GM04503 (cell line): ENCODE measurements at places on chromosomes 16 and 17.

- no peak for DNase-seq
Observed at GRCh38 chr16:48155926-48156789, at the start of gene ABCC12. Gene ABCC12, minus strand, starts transcription at chr16:48155993. Its CDS starts 9,569 bp downstream, at chr16:48146424.

- no peak for DNase-seq
Observed at GRCh38 chr16:77944631-77945030, 77.7 kb upstream of the CLEC3A start.

DNA sequence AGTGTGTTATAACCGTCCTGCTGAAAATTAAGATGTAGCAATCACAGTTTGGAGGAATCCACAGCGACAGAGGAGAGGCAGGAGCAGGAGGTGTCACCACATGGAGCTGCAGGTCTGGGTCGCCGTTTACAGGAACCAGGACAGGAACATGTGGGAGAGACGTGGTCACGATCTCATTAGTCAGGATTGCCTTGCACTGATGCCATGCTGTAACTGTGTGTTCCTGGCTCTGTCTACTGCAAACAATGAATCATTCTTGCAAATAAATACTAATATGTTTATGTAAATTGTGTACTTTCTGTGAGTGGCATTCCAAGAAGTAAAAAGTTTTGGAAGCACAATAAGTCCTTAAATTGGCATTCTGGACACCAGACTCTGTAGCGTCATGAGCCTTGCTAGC, 271.8 kb downstream of the CPPED1 start:
- peak; percentile 12 for DNase-seq

GRCh38 chr17:82937411-82938371, 97.9 kb upstream of the ZNF750 start:
- no peak for DNase-seq

DNA sequence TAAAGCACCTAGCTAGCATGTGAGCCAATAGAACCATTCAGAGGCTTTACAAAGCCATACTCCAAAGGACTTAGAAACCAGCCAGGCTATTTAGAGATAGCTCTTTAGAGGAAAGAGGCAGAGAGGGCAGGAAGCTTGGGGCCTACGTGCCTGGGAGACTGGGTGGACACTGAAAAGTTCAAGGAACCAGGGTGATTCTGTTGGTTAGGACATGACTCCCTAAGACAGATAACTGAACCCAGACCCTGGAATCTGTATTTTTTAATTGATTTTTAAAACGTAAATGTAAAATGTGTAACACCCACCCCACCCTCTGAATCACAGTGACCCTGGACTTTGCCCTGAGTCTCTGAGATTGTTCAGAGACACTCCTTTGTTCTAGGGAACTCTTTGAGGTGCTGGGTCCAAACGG, 16.1 kb upstream of the GNA13 start:
- DNase-seq: no peak

- DNase-seq: no peak
Observed at GRCh38 chr17:6218333-6218732, 148.2 kb downstream of the WSCD1 start.

DNA sequence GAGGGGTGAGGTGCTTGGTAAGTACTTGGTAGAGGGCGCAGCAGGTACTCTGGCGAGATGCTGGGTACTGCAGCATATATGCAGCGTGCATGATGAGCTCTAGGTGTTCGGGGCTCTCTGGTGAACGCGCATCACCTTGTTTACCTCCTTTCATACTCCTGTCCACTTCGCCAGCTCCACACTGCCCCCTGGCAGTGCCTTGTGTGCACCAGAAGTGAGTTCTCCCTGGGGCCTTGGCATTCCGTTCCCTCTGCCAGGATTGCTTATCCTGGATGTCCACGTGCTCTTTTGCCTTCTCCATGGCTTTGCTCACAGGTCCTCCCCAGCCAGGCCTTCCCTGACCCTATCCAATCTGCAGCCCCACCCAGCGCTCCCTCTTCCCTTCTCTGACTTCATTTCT, 154.2 kb downstream of the MRM1 start:
- no peak for DNase-seq

- DNase-seq: no peak
Observed at GRCh38 chr16:55642611-55643010, 13.2 kb upstream of the SLC6A2 start.

GRCh38 chr17:55040611-55041010, 72.0 kb downstream of the STXBP4 start:
- no peak for DNase-seq

DNA sequence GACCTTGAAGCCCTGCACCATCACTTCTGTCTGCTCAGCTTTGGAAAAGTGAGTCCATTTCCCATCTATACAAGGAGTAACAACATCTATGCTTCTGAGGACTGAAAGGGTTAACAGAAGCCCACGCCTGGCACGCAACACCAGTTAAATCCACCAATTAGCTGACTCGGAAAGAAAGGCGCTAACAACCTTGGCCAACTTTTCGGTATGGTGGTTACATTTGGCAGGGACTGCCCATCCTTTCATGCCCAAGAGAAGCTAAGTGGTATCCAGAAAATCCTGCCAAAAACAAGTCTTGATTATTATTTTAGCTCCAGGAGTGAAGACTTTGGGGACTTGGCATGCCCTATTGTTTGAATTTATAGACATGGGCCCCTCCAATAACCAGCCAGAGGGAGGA, 202.3 kb upstream of the RPL38 start:
- no peak for DNase-seq

DNA sequence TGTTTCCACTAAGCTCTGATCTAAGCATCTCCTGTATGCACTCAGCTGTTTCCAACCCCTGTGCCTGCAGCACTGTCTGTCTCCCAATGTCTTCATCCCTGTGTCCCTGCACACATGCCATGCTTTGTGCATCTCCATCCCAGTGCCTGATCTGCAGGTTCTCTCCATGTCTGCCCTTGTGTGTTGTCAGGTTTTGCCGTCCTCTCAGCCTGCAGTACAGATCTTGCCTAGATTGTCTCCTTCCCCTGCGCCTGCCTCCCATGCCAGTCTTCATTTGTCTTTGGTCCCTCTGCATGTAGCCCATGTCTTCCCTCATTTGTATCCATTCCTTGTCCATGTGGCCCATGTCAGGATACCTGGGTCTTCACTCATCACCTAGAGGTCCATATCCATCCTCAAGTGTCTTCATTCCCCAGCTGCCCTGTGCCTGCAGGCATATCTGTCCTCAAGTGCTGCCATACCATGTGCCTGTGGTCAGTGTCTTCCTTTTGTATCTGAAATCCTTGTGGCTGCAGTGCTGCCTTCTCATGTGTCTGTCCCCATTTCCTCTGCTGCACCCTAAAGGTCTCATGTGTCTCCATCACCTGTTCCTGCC, 71.5 kb downstream of the TNFRSF13B start:
- DNase-seq: no peak

DNA sequence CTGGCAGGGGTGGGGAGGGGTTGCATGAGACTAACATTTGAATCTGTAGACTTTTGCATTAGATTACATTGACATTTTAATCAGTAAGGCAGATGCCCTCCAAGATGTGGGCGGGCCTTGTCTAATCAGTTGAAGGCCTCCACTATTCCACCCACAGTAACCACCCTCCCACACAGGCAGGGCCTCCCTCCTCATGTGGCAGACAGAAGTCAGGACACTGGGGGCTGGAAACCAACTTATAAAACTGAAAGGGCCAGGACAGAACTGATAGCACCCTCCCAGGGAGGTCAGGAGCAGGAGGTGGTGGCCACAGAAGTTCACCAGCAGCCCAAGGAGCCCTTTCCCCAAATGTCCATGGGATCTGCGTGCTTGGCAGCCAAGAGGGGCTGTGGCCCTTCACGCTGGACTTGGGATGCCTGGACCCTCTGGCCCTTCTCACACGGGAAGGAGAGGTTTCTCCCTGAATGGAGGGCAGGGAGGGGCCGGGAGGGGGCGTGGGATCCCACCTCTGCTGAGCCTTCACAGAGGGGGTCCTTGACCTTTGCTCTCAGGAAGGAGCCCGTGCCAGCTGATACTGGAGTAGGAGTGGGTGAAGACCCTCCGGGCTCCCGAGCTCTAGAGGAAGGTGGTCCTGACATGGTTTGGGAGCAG, 4.6 kb downstream of the PYCR1 start:
- DNase-seq: no peak

GRCh38 chr16:85166281-85166680, 54.0 kb upstream of the CIBAR2 start:
- no peak for DNase-seq

GRCh38 chr16:66991545-66992077, 3.2 kb downstream of the CES4A start:
- no peak for DNase-seq

GRCh38 chr17:63032142-63032541, 66.1 kb downstream of the TANC2 start:
- DNase-seq: no peak

GRCh38 chr17:22272363-22273146, 580.2 kb downstream of the KCNJ18 start:
- no peak for DNase-seq

GRCh38 chr16:2096853-2097595, 38.7 kb downstream of the PKD1 start:
- DNase-seq: no peak

GRCh38 chr17:78013683-78014467, 55.4 kb downstream of the TNRC6C start:
- DNase-seq: no peak

DNA sequence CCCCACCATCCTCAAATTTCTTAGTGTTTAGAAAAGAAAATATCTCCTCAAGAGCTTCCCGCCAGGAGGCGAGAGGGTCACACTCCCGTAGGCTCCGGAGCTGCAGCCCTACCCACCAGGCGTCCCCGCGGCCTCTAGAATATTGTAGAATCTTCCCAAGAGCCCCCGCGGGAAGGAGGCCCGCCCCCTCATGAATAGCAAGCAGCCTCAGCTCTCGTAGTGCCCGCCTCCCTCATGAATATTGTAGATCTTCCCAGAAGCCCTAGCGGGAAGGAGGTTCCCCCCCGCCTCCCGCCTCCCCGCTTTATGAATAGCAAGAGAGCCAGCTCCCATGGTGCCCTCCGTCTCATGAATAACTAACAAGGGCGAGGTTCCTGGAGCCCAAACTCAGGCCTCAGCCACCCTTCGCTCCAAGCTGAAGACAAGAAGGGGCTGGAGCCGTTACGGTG, at the start of gene FBXO47:
Gene FBXO47, minus strand, starts transcription at position 114 of the 449 bp plus-strand sequence. CDS start 4,378 bp downstream, outside the sequence.
- peak; percentile 70 for DNase-seq

- DNase-seq: no peak
Observed at GRCh38 chr17:81681672-81682071, 1.9 kb downstream of the ARL16 start.

- peak; percentile 10 for DNase-seq
Observed at GRCh38 chr17:13114601-13115031, 96.8 kb upstream of the ELAC2 start.

DNA sequence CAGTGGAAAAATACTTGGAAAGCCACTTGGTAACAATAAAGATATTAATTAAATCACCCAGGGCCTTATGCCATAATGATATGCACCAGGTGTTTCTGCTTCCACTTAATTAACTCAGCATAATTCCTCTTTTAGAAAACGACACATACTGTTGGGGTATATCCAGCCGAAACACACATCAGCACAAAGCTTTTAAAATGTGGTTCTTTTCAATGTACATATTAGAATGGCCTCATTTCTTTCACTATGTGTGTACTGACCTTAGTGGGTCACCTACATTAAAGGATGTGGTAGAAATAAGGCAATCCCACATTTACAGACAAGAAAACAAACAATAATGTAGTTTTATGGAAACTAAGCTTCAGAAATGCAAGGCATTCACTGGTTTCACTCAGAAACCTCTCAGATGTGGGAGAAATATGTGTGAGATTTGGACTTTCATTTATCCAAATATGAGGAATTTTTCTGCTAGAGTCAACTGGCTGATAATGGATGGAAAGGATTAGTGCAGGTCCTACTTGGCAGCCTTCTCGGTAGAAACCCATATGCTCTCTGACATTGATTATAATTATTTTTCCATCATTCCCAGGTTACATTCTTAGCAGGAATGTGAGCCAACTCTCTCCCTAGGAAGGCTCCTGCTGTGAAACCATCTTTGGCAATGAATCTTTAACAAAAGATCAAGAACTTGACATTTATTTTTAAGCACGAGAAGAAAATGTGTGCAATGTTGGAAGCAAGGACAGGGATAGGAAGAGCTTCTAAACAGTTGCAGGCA, 66.7 kb upstream of the DHX40 start:
- peak; percentile 20 for DNase-seq

DNA sequence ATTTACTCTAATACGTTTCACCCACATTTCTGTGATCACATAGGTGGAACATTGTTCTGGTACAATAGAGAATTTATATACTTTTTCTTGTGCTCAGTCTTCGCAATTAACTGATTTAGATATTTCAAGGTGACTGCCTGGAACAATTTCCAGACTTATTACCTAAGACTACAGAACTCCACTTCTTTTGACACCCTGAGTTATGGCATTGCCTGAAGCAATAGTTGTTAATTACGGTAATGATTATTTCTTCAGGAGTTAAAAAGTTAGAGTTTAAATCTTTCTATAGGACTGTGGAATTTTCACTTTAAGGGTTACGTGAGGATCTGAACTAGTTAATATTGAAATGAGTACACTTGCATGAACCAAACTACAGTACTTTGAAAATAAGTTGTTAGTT, 74.8 kb downstream of the MAP2K6 start:
- no peak for DNase-seq

- peak; percentile 27 for DNase-seq
Observed at GRCh38 chr16:56300891-56301850, 109.9 kb downstream of the GNAO1 start.

- DNase-seq: no peak
Observed at GRCh38 chr17:68101987-68102314, 66.4 kb downstream of the KPNA2 start.

GRCh38 chr17:69282002-69282401, 44.9 kb downstream of the ABCA5 start:
- no peak for DNase-seq

GRCh38 chr16:54193665-54194333, 92.8 kb downstream of the IRX3 start:
- peak; percentile 17 for DNase-seq

DNA sequence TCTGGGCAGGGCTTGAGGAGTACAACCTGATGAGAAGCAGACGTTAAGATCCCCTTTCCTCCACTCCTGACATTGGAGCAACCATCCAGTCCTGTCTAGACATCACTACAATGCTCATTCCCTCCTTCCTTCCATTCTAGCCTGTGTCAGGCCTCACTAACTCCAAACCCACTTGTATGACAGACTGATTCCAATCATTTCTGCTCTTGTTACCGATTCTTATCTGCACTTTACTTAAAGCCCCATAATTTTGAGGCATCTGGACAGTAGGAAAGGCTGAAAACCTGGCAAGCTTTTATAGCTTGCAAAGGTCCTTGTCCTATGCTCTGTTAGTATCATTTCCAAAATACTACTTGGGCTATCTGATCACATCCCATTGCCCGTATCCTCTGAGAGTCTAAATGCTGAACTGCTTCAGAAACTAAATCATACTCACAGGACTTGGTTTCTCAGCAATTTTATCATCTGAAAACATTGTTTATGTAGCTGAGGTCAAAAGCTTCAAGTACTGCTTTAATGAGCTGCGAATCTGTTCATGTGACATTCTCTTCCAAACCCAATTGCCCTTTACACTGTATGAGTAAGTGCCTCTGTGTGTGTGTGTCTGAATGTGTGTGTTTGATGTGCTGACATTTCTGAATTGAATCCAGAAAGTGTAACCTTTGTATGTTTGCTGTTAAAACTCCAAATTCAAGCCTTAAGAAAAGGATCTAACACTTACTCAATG, 57.2 kb upstream of the CACNG3 start:
- DNase-seq: no peak
